ENCODE measurements at places on chromosomes 1 and 21. TPM values are rescaled to one million over a fixed set of nuclear protein-coding genes. Genes with fewer than 3 reads are reported as not detected.

Gene LCE2C
- total RNA-seq: not detected

Gene CYP4A11
- not detected for total RNA-seq

Gene LMOD1
- total RNA-seq: 6.1 TPM

Gene ABCA4
- total RNA-seq: 2.2 TPM

DNA sequence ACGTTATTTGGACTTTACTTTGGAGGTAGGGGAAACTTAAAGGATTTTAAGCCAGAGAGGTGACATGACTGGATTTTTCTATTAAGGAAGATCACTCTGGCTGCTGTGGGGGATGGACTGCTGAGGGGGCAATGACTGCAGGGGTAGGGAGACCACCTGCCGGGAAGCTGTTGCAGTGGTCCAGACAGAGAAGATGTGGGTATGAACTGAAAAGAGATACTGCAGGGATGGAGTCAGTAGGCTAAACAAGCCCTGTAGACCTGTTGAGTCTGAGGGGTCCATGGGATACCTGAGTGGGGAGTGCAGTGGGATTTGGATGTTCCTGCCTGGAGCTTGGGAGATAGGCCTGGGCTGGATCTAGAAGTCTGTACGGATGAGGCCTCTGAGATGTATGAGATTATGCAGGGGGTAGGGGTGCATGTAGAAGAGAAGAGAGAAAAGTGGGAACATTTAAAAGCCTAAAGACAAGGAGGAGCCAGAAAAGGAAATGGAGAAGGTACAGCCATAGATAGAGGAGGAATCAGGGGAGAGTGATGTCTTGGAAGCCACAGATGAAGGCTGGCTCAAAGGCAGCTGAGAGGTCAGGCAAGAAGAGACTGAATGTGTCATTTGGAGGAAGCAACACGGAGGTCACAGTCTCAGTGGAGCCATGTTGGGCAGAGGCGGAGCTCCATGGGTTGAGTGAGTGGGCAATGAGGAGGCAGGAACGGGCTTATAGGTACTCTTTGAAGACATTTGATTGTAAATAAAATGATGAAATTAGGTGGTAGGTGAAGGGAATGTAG is 25.9 kb upstream of the KCNA2 start:
- no peak for DNase-seq

DNA sequence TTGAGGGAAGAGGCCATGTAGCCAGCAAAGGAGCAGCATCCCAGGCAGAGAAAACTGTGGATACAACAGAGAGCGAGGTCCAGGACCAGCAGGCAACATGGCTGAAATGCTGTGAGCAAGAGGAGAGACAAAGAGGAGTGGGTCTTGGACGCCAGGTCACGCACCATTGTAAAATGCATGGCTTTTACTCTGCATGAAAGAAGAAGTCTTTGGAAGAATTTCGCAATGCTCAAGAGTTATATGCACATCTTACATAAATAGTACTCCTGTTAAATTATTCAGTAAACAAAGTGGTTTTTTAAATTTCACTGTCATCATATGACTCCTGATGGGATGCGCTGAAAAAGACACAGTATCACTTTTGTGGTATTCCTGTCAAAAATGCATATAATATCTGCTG is 3.5 kb downstream of the CD244 start:
- no peak for DNase-seq

DNA sequence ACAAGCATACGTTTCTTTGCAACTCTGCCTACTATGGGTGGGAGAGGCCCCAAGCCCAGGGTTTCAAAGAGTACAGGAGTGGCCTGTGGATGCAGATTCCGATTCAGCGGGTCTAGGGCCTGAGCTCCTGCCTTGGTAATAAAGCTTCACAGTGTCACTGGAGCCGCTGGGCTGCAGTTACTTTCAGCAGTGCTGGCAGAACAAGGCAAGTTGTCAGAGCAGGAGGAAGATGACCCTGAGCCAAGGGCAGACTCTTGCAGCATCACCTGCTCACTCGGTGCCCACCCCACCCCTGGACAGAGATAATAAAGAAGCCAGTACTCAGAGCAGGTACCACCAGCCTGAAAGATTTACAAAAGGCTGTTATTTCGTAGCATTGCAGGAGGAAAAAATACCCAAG is 8.0 kb upstream of the RAP1GAP start:
- no peak for DNase-seq

- no peak for DNase-seq
These were observed 125.9 kb upstream of the ZBTB40 start for GRCh38 chr1:22325531-22326371.

DNA sequence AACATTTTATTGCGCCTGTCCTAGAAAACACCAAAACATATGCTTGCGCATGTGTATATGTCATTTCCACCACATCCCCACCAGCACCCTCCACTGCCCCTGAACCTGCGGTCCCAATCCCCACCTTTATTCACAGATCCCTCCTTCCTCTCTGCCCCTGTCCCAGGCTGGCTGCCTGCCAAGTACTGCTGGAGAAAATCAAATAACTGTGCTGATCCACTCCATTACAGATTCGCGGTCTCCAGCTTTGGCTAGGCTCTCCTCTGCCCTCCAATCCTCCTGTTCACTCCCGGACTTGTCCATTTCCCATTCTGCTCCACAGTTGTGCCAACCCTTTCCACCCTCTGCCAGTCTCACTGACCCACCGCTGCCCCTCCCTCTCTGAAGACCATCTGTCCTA is 59.3 kb upstream of the GJB5 start:
- DNase-seq: no peak

- DNase-seq: peak; percentile 24
These were observed 132.7 kb downstream of the ACTL8 start for GRCh38 chr1:17887661-17888371.

DNA sequence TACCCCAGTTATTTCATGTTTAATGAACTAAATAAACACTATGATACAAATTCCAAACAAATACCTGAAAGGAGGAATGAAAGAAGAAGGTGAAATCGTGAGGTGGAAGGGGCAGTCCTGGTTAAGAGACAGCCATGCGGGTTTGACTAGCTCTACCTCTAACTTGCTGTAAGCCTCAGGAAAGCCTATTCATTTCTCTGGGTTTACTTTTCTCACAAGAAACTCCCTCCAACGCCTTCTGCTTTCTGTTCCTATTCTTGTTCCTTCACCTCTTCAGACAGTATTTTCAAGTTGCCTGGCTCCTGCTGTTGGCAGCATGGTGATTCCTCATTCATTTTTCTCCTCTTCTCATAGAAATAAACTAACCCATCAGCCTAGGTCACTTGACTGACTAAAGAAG is 92.4 kb downstream of the NTPCR start:
- no peak for DNase-seq

- no peak for DNase-seq
These were observed 3.9 kb downstream of the SELENBP1 start for GRCh38 chr1:151368393-151369301.

All from tongue (tissue), 3 donors.